ENCODE measurements at places on chromosomes 1 and 21. TPM values are rescaled to one million over a fixed set of nuclear protein-coding genes. Genes with fewer than 3 reads are reported as not detected.

The ZNF695 gene
- 5.0 TPM for polyA plus RNA-seq

The C1orf141 gene
- polyA plus RNA-seq: 0.13 TPM

The S100A8 gene
- 3.4 TPM for polyA plus RNA-seq

The TNNT2 gene
- polyA plus RNA-seq: 56.4 TPM

The C2CD2 gene
- polyA plus RNA-seq: 18.7 TPM

The XCL1 gene
- polyA plus RNA-seq: not detected

The NOTCH2 gene
- polyA plus RNA-seq: 172 TPM

The ORC1 gene
- 10.4 TPM for polyA plus RNA-seq

The KRTAP21-2 gene
- not detected for polyA plus RNA-seq

The SERTAD4 gene
- polyA plus RNA-seq: 3.3 TPM

The PLA2G2D gene
- polyA plus RNA-seq: 0.08 TPM

The CAMTA1 gene
- 88.8 TPM for polyA plus RNA-seq

The LCE3D gene
- polyA plus RNA-seq: not detected

Measured in left kidney (tissue), 8 donors.